ENCODE measurements at places on chromosomes 12 and 14.

DNA sequence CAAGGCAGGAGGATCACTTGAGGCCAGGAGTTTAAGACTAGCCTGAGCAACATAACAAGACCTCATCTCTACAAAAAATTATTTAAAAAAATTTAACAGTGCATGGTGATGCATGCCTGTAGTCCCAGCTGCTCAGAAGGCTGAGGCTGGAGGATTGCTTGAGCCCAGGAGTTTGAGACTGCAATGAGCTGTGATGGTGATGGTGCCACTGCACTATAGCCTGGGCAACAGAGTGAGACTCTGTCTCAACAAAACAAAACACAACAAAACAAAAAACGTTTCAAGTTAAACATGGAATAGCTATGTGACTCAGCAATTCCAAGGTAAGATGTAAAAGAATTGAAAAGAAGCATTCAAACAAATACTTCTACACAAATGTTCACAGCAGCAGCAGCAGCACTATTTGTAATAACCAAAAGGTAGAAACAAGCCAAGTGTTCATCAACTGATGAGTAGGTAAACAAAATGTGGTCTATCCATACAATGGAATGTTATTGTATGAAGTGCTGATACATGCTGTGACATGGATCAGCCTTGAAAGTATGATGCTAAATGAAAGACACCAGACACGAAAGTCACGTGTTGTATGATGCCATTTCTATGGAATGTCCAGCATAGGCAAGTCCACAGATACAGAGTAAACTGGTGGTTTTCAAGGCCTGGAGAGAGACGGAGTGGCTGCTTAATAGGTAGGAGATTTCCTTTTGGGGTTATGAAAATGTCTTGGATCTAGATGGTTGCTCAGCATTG lies 31.4 kb downstream of the CFAP251 start:
- DNase-seq, result no peak

GRCh38 chr14:91119556-91120311 lies 5.9 kb downstream of the DGLUCY start:
- no peak for DNase-seq

GRCh38 chr14:67734675-67735074 lies 33.0 kb downstream of the RDH12 start:
- no peak for DNase-seq

- no peak for DNase-seq
Observed at GRCh38 chr12:104090685-104091084, 26.4 kb downstream of the HCFC2 start.

GRCh38 chr12:123069436-123070266 lies 81.2 kb downstream of the PITPNM2 start:
- DNase-seq, result no peak

GRCh38 chr14:23361320-23361719 lies 3.7 kb downstream of the EFS start:
- no peak for DNase-seq

GRCh38 chr12:8108808-8109398 lies 14.5 kb upstream of the CLEC4A start:
- DNase-seq, result peak; percentile 46

GRCh38 chr12:69779928-69780327 lies 41.3 kb downstream of the RAB3IP start:
- DNase-seq, result no peak

GRCh38 chr12:84348582-84348981 lies 564.0 kb downstream of the SLC6A15 start:
- no peak for DNase-seq

DNA sequence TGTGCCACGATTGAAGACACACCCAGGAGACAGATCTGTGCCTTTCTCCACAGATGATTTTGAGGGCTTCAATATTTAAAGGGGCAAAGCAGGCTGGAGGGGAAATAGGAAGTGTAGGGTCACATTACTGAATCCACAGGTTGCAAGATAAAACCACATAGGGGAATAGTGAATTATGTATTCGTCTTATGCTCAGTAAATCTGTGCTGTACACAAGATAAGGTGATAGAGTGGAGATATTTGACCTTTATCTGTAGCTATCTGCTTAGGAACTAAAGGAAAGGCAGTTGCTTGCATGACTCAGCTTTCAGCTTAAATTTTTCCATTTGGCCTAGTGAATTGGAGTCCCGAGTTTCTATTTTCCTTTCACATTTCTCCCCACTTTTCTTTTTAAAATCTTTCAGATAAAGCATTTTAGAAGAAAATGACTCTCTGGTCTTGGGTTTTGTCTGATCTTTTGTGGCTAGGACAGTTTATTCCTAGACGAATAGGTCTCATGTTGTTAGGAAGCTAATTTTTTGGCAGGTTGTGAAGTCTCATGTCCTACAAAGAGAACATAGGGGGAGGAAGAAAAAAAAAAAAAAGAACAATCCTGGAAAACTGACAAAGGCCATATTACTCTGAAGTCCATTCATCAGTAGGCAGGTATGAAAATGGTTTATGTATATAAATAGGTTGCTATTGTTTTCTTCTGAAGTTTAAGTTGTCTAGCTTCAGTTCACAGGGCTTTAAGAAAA lies 55.4 kb downstream of the FBXO33 start:
- no peak for DNase-seq

DNA sequence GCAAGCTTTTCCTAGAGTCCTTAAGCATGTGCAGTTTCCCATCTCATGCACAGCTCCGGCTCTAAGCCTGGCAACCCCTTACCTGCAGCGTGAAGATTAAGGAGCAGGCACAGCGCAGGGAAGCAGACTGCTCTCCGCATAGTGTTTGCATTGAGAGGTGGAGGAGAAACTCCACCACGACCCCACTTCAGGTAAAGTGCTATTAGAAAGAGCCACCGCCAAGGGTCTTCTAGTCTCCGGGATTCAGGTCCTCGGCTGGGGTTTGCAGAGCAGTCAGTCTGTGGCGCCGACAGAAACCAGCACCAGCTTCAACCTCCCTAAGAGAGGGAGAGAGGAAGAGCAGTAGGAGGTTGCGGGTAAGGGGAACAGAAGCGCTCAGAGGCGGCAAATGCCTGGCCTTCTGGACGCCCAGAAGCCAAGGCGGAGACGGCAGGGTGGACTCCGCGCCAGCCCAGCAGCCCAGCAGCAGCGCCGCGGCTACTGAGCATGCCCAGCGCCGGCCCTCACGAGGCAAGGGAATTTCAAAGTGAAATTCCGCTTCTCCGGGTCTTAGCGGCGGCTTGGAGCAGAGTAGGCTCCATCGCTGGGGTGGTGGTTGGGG lies at the start of gene PTPRR:
TSS of gene PTPRR (minus strand) at position 488 of the 601 bp plus-strand sequence. CDS start at position 140, 348 bp downstream.
- no peak for DNase-seq

All from right lung (tissue), 10 donors.